Muscle of arm (tissue), 14 donors: ENCODE measurements at places on chromosomes 4 and X.

- DNase-seq = no peak
Observed at GRCh38 chrX:40531056-40531826, 49.5 kb upstream of the ATP6AP2 start.

- no peak for DNase-seq
Observed at GRCh38 chr4:56723201-56723605, 42.1 kb upstream of the HOPX start.

DNA sequence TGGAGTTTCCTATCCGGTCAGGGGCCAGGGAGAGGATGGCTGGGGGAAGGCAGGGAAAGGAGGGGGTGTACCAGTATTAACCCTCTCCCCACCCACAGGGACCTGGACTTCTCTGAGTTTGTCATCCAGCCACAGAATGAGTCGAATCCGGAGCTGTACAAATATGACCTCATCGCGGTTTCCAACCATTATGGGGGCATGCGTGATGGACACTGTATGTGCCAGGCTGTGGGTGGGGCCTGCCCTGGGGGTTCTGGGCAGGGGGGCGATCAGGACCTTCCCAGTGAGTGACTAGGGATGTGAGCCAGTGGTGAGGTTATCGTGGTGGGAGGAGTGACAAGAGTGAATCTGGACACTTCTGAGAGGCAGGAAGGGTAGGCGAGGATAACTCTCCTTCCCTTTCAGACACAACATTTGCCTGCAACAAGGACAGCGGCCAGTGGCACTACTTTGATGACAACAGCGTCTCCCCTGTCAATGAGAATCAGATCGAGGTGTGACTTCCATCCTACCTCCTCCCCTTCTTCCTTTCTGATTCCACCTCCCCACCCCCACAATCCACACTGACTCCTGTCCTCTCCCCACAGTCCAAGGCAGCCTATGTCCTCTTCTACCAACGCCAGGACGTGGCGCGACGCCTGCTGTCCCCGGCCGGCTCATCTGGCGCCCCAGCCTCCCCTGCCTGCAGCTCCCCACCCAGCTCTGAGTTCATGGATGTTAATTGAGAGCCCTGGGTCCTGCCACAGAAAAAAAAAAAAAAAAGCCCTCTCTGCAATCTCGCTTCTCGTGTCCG is 14.6 kb downstream of the USP11 start:
- DNase-seq = no peak

- DNase-seq = peak; percentile 32
Observed at GRCh38 chr4:20544645-20545044, 155.6 kb upstream of the PACRGL start.

GRCh38 chrX:54640736-54641135 is 110.7 kb downstream of the GNL3L start:
- peak; percentile 81 for DNase-seq

- DNase-seq = no peak
Observed at GRCh38 chr4:40586034-40586433, 43.6 kb downstream of the RBM47 start.

DNA sequence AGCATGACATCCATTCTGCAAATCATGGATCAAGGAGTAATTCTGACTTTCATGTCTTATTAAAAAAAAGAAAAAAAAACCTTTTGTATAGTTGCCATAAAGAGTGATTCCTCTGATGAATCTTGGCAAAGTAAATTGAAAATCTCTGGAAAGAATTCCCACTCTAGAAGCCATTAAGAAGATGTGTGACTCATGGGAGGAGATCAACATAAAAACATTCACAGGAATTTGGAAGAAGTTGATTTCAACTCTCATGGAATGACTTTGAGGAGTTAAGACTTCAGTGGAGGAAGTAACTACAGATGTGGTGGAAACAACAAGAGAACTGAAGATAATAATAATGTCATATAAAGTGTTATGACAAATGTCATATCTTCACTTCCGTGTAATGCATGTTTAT is 204.2 kb downstream of the PABPC4L start:
- DNase-seq = no peak

DNA sequence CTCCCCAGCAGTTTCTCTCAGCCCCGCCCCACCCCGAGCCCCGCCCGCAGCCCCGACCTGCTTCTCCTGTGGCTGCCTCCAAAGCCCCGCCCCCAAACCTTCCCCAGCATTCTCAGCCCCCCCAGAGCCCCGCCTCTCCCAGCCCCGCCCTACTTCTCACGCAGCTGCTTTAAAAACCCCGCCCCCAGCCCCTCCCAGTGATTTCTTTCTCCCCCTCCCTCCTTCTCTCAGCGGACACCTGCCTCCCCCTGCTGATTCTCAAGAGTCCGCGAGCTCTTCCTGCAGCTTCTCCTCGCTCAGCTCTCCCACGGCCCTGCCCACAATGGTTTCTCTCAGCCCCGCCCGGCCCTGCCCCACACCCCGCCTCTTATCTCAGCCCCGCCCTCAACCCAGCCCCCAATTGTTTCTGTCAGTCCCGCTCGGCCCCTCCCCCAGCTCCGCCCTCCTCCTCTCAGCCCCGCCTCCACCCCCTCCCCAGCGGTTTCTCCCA is 636 bp upstream of the EOLA1 start:
- peak; percentile 88 for DNase-seq

DNA sequence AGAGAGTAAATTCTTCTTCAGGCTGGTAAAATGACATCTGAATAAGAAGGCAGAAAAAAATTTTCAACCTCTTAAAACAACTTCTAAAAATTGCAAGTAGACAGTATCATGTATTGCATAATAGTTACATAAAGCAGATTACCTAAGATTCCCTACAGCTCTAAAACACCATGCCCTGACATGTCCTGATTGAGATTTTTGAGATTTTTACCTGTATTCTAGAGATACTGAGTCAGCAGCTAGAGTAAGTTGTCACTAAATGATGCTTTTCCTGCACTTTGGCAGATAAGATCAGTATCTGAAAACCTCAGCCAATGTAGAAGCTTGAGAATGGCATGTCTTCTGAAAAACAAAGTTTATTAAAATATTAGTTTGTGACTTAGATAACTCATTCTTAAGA is 713.6 kb downstream of the CCSER1 start:
- DNase-seq = no peak

DNA sequence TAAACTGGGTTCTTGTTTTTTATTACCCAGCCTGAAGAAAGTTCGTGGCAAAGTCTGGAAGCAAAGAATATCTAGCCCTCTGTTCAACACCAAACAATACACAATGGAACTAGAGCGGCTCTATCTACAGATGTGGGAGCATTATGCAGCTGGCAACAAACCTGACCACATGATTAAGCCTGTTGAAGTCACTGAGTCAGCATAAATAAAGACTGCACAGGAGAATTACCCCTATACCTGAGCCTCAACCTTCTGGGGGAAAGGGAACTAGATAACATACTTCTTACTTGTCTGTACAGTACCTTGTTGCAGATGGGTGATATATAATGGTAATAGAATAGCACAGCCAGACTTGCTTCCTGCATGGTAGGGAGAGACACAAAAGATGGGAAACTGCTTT is 4.6 kb upstream of the GCNA start:
- DNase-seq = no peak

DNA sequence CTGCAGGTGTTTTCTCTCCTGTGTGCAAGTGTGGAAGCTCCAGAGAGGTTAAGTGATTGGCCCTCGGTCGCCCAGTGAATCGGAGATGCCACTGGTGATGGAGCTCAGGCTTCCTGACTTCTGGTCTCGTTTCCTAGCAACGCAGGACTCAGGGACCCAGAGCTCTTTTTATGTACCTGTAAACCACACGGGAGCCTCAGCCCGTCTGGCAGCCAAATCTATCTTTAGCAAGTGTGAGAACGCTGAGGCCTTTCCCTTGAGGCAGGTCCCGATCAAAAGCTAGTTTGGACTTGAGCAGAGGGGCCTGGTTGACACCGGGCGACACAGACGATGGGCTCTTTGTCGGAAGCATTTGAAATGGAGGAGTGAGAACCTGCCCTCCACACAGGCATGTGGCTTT is 116.8 kb downstream of the SORCS2 start:
- no peak for DNase-seq

DNA sequence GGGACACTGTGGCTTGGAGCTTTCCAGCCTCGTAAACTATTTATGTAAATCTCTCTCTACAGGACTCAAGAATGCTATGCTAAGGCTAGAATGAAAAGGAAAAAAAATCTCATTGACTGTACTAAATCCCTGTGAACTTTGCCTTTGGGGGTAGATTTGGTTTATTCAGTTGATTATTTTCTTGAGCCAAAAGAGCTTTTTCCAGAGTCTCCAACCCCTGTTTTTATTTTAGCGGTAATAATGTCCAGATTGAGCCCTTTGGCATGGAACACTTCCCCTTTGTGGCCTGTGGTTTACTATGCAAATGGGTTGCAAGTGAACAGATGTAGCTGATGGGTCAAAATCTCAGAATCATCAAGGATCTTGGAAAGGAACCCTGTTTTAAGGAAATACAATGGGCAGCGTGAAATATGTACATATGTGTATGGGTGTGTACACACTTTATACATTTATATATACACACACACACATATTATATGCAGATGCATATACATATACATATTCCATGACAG is 72.9 kb downstream of the FAM9B start:
- DNase-seq = no peak

DNA sequence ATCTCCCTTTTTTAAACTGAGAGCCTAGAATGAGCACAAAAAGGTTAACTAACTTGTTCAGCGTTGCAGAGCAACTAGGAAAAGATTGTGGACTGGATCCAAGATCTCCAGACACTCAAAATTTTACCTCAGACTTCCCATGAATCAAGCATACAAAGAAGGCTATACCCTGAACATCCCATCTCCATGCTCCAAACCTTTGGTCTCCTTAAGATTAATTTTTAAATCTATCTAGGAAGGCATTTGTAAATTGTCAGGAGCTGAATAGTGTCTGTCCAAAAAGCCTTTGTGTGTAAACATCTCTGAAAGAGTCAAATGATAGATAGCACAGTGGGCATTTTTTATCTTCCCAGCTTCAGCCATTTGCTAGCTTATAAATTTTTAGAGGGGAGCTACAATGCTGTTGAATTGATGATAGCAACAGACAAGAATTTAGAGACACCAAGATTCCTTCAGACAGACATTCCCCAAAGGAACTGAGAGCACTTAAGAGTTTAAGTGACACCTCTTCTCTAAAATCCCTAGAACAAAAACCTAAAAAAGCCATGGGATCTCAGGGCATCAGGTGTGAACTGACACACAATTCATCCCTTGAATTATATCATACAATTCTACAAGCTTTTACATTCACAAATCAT is 480.8 kb upstream of the FAM241A start:
- no peak for DNase-seq

- no peak for DNase-seq
Observed at GRCh38 chr4:152486429-152487389, 49.2 kb downstream of the FBXW7 start.

DNA sequence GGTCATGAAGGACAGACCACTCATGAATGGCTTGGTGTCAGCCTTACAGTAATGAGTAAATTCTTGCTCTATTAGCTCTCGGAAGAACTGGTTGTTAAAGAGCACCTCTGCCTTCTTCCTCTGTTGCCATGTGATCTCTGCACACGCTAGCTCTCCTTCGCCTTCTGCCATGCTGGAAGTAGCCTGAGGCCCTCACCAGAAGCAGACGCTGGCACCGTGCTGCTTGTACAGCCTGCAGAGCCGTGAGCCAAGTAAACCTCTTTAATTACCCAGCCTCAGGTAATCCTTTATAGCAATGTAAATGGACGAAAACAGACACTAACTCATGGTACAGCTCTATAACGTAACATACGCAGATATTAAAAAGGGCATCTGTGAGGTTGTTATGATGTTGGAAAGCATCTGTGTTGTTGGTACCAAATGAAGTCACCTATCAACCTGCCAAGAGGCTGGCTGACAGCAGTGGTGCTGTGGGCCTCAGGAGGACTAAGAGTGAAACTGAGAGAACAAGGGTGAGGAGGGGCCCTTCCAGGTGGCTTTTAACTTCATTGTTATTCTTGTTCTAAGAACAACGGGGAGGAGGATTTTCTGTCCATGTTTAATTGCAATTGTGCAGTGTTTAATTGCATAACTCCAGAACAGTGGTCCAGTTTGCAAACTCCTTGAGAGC is 69.2 kb downstream of the CRMP1 start:
- no peak for DNase-seq

DNA sequence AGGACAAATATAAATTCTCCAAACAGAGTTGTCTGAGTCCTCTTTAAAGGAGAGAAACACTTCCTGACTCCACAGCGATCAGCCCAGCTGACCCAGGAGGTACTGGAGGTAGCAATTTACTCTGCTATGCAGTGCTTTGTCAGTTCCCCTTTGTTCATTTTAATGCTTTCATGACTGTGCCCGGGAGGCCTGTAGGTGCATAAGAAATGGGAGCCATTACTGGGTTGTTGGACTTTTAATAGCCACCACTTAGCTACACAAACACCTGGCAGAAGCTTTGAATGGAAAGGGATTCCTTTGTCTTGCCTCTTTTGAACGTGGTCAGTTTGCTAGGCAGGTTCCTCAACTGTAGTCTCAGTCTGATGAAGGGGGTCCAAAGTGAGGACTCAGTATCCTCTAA is 59.0 kb upstream of the AFF2 start:
- no peak for DNase-seq

GRCh38 chr4:76969941-76970529 is 20.5 kb downstream of the SEPTIN11 start:
- DNase-seq = no peak

- DNase-seq = no peak
Observed at GRCh38 chr4:184587701-184588100, 61.5 kb downstream of the CASP3 start.

GRCh38 chrX:153297376-153297775 is 24.2 kb downstream of the PNMA6F start:
- no peak for DNase-seq

- no peak for DNase-seq
Observed at GRCh38 chr4:76322236-76322635, 15.7 kb downstream of the STBD1 start.

- no peak for DNase-seq
Observed at GRCh38 chrX:20019672-20020365, 29.0 kb upstream of the BCLAF3 start.

GRCh38 chr4:113809311-113809710 is 47.8 kb upstream of the CAMK2D start:
- DNase-seq = no peak

DNA sequence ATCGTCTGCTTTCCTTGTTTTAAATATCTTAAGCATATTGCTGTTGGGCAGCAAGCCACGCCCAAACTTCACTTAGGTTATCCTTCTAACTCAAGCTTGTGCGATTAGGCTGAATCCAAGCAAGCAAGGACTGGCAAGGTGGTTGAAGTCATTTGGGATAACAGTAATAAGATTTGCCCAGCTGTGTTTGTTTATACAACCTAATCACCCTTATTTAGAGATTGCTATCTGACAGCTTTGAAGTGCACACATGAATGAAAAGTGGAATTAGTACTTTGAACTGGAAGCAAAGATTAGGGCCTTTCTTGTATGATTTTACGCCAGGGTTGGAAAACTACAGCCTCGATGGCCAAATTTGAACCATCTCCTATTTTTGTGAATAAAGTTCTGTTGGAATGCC is 182.1 kb downstream of the ASB9 start:
- DNase-seq = no peak

DNA sequence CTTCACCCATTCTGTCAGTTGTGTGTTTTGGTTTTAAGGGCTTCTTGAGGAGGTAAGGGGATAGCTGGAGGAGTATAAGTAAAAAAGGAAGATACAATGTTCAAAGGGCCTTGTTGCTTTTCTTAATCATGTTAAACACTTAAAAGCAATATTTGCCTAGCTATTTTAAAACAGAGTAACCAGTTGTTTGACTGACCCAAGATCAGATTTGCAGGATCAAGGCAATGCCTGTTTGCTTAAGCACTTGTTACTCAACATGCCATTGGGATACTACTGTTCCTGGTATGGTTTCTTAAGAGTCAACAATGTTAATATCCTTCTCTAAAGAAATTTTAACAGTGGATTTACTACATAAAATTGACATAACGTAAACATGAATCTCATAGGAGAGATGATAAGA is 2.6 kb downstream of the DCLK2 start:
- no peak for DNase-seq

GRCh38 chr4:183299464-183299863 is 20.6 kb downstream of the CLDN22 start:
- no peak for DNase-seq
